ENCODE measurements at places on chromosomes 7 and 10. TPM values are rescaled to one million over a fixed set of nuclear protein-coding genes. Genes with fewer than 3 reads are reported as not detected.

ZNF804B gene
- not detected for total RNA-seq

SYT15B gene
- not detected for total RNA-seq

AOAH gene
- 0.28 TPM for total RNA-seq

OPALIN gene
- not detected for total RNA-seq

KLHDC10 gene
- total RNA-seq, result 28.8 TPM

PAX4 gene
- 0.33 TPM for total RNA-seq

MYH16 gene
- total RNA-seq, result not detected

DNA sequence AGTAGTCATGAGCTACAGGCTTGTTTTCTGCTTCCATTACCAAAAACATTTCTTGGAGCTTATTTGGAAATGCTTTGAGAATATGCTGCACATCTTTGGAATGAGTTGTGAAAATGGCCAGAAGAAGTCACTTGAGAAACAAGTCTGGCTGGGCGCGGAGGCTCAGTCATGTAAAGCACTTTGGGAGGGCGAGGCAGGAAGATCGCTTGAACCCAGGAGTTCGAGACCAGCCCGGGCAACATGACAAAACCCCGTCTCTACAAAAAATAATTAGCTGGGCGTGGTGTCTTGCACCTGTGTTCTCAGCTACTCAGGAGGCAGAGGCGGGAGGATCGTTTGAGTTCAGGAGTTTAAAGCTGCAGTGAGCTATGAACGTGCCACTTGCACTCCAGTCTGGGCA lies 882 bp upstream of the CHCHD1 start:
- no peak for DNase-seq

- DNase-seq, result no peak
These were observed 142.9 kb upstream of the ZMIZ1 start for GRCh38 chr10:78925800-78926319.

DNA sequence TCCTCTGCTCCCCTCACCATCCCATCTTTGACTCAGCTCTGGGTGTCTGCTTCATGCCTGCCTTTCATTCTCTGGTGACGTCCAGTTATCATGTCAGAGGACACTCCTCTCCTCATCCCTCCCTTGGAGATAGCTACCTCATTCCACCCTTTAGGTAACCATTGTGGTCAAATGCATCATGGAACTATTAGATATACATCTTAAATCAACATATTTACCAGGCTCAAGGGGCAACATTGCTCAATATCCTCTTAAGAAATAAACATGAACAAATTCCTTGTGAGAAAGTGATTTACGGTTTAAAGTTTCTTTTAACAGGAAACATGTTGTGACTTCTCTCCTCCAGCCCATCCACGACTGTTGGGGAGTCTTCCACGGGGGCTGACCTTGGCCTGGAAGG lies 511.6 kb upstream of the IGFBP3 start:
- no peak for DNase-seq

GRCh38 chr10:97028126-97028831 lies 157.5 kb downstream of the SLIT1 start:
- DNase-seq, result no peak

- DNase-seq, result peak; percentile 95
These were observed at the start of the genes BUD23 and DNAJC30 for GRCh38 chr7:73683056-73683787. Gene BUD23, plus strand, starts transcription at chr7:73683597. Its CDS starts 29 bp downstream, at chr7:73683626. Gene DNAJC30, minus strand, starts transcription at chr7:73683453. Its CDS starts 30 bp downstream, at chr7:73683423.

DNA sequence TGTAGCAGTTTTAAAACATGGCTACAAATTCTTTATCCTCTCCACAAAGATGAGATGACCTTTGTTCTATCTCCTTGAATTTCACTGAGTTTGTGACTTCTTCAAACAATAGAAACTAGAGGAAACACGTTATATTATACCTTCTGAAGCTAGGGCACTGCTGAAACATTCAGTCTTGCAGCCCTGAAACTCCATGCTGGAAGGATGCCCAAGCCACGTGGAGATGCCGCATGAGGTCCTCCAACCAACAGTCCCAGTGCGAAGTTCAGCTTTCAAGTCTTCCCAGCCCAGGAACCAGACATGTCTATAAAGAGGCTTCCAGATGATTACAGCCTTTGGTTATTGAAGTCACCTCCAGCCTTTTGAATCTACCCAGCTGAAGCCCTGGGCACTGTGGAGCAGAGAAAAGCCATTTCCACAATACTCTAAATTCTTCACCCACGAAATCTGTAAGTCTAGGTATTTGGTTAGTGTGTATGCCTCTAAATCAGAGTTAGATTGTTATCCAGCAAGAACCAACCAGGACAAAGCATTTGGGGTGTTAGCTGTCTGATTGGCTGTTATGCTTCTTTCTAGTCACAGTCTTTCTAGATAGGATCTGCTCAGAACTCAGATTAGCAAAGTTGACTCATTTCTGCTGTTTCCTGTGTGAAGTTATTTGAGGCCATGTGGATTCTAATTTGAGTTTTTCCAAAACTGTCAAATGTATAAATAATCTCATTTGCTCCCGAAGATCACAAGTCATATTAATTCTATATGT lies 186.5 kb upstream of the TMEM72 start:
- no peak for DNase-seq

DNA sequence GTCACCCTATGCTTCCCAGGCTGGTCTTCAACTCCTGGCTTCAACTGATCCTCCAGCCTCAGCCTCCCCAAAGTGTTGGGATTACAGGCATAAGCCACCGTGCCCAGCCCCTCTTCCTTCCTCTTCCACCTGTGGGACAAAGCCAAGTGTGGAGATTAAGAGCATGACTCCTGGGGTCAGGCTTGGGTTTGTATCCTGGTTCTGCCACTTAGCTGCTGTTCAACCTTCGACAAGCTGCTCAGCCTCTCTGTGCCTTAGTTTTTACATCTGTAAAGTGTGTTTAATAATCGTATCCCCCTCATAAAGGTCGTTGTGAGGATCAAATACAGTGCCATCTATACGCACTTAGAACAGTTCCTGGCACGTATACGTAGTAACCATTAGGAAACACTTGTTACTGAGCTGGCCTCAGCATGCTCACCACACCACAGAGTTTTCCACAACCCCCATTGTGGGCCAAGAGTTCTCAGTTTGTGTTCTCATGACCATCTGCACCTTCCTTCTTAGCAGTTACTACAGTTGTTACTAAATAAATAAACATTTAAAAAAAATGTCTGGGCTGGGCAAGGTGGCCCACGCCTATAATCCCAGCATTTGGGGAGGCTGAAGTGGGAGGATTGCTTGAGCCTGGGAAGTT lies 140.5 kb upstream of the BTBD16 start:
- no peak for DNase-seq

GRCh38 chr10:23198610-23198939 lies 6.5 kb downstream of the PTF1A start:
- DNase-seq, result no peak

DNA sequence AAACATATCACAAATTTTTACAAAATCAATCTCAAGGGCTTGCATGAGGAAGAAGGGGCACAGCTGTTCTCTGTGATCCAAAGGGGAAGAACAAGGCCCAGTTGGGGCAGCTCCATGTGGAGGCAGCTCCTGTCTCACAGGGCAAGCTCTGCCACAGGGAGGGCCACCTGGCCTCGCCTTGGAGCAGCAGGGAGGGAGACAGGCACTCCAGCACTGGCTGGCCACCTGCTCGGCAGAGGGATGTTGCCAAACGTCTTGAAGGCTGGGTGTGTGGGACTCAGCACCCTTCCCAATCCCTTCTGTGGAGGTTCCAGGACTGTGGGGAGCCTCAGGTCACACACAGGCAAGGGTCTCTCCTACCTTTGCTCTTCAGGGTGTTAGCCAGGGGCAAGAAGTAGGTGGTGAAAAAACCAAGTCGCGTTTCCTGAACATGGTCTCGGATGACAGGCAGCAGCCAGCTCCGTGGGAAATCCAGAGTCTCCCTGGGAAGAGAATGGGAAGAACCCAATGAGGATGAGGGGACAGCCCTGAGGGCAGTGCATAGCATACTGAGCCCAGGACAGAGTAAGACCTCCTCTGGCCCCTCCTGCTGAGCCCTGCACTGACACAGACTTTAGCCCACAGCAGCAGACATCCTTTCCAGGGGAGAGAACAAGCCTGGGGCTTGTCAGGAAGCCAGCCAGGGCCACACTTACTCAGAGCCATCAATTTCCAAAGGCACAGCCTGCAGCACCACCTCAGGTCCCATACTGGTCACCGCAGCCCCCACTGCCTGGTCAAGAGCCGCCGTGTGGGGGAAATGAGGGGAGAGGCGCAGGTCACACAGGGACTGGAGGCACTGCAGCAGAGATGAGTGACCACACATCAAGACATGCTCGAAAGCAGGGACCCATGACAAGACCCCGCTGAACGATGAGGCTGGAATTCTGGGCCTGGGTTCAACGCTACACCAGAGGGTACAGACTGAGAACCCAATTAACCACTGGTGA lies 21.9 kb downstream of the RRP12 start:
- DNase-seq, result no peak

- DNase-seq, result no peak
These were observed 27.2 kb downstream of the IKZF1 start for GRCh38 chr7:50331564-50332208.

DNA sequence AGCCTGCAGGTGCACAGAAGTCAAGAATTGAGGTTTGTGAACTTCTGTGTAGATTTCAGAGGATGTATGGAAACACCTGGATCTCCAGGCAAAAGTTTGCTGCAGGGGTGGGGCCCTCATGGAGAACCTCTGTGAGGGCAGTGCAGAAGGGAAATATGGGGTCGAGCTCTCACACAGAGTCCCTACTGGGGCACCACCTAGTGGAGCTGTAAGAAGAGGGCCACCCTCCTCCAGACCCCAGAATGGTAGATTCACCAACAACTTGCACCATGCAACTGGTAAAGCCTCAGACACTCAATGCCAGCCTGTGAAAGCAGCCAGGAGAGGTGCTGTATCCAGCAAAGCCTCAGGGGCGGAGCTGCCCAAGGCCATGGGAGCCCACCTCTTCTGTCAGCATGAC lies 205.8 kb downstream of the CCSER2 start:
- DNase-seq, result no peak

DNA sequence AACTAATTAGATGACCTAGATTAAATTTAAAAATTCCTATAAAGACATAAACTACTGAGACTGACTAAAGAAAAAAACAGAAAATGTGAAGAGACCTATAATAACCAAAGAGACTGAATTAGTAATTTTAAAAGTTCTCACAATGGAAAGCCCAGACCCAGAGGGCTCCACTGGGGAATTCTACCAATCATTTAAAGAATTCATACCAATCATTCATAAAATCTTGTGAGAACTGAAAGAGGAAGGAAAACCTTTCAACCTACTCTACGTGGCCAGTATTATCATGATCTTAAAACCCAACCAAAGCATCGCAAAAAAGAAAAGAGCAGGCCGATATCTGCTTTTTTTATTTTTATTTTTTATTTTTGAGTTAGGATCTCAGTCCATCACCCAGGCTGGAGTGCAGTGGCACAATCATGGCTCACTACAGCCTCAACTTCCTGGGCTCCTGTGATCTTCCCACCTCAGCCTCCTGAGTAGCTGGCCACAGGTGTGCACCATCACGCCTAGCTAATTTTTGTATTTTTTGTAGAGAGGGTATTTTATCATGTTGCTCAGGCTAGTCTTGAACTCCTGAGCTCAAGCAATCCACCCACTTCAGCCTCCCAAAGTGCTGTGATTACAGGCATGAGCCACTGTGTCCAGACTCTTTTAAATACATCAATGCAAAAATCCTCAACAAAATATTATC lies 48.6 kb downstream of the DGKI start:
- DNase-seq, result no peak

- no peak for DNase-seq
These were observed 115.3 kb upstream of the TCF7L2 start for GRCh38 chr10:112834751-112835181.

DNA sequence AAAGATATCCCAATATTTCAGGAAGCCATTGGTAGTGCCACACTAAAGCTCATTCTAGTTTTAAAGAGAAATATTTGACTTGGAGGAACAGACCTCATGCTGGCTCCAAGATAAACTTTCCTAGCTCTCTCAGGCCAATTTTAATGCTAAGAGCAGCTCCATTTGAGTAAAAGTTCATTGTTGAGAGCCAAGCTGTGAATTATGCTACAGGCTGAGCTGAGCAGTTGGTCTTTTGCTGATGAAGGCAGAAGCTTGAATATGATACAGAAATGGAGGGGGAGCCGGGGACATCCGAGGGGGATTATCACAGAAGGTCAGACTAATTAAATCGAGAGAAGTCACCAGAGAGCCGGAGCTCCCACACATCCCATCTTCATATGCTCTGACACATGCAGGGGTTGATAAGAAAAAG lies 175.7 kb upstream of the AUTS2 start:
- no peak for DNase-seq

GRCh38 chr7:15567036-15567435 lies 5.2 kb upstream of the AGMO start:
- no peak for DNase-seq

DNA sequence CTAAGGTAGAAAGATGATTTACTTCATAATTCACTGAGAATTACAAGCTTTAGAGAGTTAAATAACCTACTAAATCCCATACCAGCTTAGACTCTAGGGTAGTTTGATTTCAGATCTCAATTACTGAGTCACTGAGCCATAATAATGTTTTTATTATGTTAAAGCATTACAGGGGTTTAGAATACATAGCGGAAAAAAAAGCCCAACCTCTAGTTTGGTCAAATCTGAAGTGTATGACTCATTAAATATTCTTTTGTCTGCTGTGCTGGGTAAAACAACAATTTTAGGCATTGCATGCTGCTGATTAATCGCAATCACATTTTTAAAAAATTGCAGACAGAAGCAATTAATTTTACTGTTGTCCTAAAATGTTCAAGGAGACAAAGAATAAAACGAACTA lies 48.5 kb downstream of the MALRD1 start:
- DNase-seq, result no peak

- DNase-seq, result no peak
These were observed 42.6 kb downstream of the RSBN1L start for GRCh38 chr7:77738871-77739270.

DNA sequence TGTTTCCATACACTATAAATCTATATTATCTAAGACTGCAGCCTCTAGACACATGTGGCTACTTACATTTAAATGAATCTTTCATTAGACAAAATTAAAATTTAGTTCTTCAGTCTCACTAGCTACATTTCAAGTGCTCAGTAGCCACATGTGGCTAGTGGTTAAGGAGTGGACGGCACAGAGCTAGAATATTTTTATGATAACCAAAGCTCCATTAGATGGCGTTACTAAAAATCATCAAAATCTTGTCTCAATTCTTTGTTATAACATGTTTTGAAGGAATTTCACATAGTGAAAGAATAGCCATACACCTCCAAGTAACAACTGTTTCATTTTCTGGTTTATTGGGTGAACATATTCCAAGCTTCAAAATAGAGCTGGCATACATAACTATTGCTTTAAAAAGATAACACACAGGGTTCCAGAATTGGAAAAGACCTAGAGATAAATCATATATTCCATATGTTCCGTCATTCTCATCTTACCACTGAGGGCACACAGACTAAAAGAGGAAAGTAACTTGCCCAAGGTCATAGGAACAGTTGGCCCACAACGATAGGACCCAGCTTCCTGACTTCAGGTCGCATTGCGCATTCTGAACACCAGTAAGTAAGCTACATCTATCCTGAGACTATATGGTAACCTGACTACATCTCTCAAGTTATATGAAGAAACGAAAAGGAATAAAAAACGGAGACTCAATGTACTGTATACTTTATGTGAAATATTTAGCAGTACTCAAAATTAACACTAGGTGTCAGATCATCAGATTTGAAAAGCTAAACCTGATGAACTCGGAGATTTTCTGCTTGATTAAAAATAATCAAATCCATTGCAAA lies 66.6 kb downstream of the CAV1 start:
- DNase-seq, result no peak

Measured in endothelial cell (in vitro differentiated cells).